Fibroblast of villous mesenchyme (primary cell): ENCODE measurements at places on chromosomes 1 and 21. TPM values are rescaled to one million over a fixed set of nuclear protein-coding genes. Genes with fewer than 3 reads are reported as not detected.

GRCh38 chr1:63833363-63834119, 59.7 kb downstream of the ROR1 start:
- peak; percentile 33 for DNase-seq

DNA sequence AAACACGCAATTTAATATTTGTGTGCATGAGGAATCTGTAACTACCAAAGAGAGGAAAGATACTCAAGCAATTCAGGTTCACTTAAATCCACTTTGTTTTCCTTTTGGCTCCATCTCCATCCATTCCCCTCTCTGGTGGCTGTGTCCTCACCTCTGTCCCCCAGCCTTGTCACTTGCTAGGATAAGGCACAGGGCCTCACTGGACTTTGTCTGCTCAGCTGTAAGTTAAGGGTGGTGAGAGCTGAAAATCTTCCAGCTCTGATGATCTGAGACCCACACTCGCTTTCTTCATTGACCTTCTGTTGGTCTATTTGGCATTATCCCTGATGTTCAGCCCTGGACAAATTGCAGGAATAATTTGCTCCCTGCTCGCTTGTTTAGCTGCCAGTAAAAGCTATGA, 56.5 kb downstream of the RHOU start:
- DNase-seq, result no peak

DNA sequence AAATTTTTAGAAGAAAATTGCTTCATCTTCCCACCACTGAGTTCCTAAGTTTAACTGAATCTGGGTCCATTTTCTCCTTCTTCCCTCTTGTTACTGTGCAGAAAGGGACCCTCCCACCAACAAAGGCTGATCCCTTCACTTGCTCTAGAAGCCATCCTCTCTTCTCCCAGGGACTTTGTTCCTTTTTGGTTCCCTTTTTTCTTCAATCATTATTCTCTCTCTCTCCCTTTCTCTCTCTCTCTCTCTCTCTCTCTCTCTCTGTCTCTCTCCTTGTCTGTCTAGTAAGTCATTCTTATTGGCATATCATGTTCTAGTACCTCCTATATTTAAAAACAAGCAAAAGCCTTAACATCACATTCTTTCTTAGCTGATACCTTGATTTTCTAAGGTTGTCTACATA, 31.7 kb upstream of the GADD45A start:
- no peak for DNase-seq

- no peak for DNase-seq
These were observed 126.7 kb downstream of the PGBD5 start for GRCh38 chr1:230299191-230300006.

DNA sequence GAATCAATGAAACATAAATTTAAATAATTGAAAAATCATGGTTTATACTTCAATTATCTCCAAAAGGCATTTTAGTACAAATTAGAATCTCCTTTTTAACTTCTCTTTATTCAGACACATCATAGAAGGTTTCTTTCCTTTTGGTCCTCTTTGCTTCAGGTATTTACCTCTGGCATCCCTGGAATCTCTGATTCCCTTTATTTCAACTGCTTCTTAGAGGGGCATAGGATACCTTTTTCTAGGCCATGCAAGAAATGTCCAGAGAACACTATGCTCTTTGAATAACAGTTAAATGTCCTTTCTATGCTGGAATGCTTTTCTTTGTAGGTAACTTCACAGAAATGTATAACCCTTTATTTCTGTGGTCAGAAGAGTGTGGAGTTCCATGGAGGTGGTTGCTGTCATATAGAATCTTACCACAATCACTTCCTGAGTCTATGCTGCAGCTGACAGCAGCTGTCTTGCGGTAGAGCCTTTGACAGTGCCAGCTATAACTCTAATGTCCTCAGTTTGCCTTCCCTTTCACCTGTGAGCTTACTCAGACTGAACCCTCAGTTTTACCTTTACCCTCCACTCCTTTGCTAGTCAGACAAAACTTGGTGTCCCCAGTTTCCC, 8.6 kb downstream of the LAMC2 start:
- DNase-seq, result no peak

PLPP3 gene
- 10.3 and 14.7 TPM in 2 replicates for total RNA-seq

DNA sequence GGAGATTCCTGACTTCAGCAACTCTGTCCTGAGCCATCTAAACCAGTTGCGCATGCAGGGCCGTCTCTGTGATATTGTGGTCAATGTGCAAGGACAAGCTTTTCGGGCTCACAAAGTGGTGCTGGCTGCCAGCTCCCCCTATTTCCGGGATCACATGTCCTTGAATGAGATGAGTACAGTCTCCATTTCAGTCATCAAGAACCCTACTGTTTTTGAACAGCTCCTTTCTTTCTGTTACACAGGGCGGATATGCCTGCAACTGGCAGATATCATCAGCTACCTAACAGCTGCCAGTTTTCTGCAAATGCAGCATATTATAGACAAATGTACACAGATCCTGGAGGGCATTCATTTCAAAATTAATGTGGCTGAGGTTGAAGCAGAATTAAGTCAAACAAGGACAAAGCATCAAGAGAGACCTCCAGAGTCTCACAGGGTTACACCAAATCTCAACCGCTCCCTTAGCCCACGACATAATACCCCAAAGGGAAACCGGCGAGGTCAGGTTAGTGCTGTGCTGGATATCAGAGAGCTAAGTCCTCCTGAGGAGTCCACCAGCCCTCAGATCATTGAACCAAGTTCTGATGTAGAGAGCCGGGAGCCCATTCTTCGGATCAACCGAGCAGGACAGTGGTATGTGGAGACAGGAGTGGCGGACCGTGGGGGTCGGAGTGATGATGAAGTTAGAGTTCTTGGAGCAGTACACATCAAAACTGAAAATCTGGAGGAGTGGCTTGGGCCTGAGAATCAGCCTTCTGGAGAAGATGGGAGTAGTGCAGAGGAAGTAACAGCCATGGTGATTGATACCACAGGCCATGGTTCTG, 2.3 kb downstream of the ZBTB37 start:
- DNase-seq, result no peak

GRCh38 chr1:84887261-84887934, 5.6 kb downstream of the LPAR3 start:
- peak; percentile 46 for DNase-seq

RHD gene
- total RNA-seq, result not detected in 2 replicates

DNALI1 gene
- total RNA-seq, result 7.1 and 7.3 TPM in 2 replicates

CEPT1 gene
- 24.8 and 59.2 TPM in 2 replicates for total RNA-seq
